ENCODE measurements at places on chromosomes 1 and 21.

DNA sequence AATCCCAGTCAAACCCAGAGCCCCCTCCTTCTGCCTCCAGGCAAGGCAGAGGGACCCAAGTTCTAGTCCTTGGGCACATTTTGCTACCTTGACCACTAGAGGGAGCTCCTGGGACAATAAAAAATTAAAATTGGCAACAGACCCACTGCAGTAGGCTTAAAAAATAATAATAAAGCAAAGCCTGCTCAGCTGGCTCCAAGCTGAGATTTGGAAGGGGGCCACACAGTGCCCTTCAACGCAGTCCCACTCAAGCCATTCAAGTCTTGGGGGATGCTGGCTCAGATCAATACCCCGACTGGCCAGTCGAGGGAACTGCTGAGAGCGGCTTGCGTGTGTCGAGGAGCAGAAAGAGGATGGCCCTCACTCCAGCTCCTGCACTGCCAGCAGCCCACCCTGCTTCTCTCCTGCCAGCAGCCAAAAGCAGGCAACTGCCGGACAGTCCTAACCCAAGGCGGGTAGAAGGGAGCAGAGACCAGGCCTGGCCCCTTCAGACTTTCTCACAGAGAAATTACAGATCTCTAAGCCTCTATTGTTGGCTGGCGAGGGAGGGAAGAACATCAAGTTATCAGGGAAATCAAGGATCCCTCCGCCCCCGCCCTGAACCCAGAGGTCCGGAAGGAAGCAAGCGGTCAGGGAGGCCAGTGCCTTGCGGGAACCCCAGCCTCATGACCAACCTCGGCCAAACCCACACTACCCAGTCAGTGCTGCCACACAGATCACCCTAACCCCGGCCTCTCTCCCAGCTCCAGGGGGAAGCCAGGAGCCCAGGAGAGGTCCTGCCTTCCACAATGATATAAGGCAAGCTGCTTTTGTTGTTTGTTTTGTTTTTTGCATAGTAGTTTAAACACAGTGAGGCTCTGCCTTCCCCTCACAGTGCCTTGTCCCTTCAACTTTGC, 4.9 kb upstream of the ALDH4A1 start:
- DNase-seq: peak; percentile 48

- DNase-seq: no peak
These were observed 13.4 kb upstream of the AGTRAP start for GRCh38 chr1:11722538-11722937.

GRCh38 chr1:42962641-42963377, 4.1 kb upstream of the SLC2A1 start:
- DNase-seq: no peak

DNA sequence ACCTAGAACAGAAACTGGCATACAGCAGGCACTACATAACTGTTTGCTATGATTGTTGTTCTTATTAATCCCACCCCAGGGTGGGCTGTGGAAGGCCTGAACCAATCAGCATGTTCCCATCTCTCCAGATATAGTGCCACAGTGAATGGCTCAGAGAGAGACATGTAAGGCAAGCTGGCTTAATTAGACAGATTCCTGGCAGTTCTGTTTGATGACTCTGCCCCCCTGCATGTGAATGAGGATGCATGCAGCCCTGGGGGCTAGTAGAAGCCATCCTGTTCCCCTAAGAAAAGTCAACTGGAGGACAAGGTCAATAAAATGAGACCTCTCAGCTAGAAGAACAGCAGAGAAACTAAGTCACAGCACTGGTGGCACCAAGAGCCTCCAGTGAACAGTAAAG, 130.3 kb downstream of the GLIS1 start:
- no peak for DNase-seq

GRCh38 chr1:186745531-186746146, 65.4 kb upstream of the PTGS2 start:
- DNase-seq: no peak

GRCh38 chr1:200281201-200281835, 128.5 kb downstream of the ZNF281 start:
- no peak for DNase-seq

DNA sequence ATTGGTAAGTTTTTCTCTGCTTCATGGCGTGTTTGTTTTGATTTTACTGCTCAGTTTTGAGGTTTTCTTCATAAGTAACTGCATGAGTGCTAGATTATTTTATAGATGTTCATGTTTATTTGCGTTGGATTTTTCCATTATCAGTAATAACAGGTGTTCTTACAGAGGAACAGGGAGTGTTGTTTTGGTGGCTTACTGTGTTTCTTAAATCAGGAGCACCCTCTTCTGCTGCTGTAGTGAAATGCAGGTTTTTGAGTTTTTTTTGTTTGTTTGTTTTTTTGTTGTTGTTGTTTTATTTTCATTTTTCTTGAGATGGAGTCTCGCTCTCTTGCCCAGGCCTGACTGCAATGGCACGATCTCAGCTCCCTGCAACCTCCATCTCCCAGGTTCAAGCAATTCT, 32.6 kb downstream of the CTBS start:
- no peak for DNase-seq

GRCh38 chr1:86848654-86849053, 65.3 kb downstream of the SELENOF start:
- no peak for DNase-seq

- DNase-seq: no peak
These were observed 40.8 kb downstream of the F5 start for GRCh38 chr1:169545472-169545871.

DNA sequence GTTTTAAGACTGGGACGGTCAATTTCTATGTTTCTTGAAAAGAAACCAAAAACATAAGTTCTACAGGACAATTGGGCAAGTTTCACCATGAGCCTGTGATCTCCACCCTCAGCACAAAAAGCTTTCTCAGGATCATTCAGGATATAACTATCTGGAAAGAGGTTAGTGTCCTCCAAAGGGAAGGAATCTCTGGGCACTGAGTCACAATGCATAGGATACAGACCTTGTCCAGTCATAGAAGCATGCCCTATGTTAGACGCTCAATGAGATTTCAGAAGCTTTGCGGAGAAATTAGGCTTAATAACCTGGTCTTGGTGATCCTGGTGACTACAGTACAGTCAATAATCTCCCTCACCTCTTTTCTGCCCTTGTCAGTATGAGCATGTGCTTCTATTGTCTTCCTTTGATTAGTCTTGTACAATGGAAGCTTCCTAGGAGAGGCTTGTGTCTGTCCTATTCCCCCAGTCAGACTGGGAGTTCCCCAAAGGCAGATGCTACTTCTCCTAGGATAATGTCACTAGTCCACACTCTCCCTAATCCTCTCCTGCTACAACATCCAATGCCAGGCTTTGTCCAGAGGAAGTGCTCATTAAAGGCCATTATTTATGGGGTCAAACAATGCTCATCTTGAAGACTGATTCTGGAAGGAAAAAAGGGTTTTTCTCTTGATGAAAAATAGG, 97.4 kb downstream of the KCNH1 start:
- no peak for DNase-seq

- peak; percentile 86 for DNase-seq
These were observed 416.4 kb downstream of the PTBP2 start for GRCh38 chr1:97137862-97138514.

GRCh38 chr1:163084330-163084729, 15.2 kb downstream of the RGS4 start:
- DNase-seq: peak; percentile 77

- no peak for DNase-seq
These were observed 68.8 kb downstream of the RPS6KC1 start for GRCh38 chr1:213119794-213120193.

- DNase-seq: no peak
These were observed 35.5 kb downstream of the C21orf91 start for GRCh38 chr21:17783481-17784179.

DNA sequence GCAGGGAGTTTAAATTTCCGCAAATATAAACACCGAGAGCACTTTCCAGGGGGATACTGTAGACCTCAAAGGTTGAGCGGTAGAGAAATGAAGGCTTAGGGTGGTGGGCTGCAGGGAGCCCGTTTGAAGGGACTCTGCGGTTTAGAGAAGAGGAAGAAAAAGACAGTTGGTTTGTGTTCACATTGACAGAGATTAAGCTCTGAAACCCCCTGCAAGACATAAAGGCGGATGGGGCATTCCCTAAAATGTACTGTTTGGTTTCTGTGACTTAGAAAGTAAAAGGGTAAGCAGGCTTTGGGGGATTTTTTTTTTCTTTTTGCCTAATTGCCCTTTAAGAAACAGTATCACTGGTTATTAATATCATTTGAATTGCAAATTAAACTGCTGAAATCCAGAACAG, 1.3 kb downstream of the KAZN start:
- no peak for DNase-seq

DNA sequence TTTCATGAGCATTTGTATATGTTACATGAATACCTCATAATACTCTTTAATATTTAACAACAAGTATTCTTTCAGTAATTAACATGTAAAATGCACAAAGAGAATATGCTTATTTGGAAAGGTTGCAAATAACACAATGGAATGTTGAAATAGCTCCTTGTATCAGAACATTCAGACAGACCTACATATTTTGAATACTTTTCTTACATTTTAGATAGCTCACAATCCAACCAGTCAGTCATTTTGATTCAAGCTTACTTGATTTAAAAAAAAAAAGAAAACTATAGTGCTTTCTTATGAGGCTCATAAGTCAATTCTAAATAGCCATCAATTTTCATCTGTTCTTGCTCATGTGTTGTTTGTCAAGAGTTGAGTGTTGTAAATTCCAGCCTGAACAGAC, 518.8 kb downstream of the ADGRL2 start:
- DNase-seq: peak; percentile 7

GRCh38 chr1:24255226-24255625, 63.9 kb upstream of the GRHL3 start:
- DNase-seq: no peak

DNA sequence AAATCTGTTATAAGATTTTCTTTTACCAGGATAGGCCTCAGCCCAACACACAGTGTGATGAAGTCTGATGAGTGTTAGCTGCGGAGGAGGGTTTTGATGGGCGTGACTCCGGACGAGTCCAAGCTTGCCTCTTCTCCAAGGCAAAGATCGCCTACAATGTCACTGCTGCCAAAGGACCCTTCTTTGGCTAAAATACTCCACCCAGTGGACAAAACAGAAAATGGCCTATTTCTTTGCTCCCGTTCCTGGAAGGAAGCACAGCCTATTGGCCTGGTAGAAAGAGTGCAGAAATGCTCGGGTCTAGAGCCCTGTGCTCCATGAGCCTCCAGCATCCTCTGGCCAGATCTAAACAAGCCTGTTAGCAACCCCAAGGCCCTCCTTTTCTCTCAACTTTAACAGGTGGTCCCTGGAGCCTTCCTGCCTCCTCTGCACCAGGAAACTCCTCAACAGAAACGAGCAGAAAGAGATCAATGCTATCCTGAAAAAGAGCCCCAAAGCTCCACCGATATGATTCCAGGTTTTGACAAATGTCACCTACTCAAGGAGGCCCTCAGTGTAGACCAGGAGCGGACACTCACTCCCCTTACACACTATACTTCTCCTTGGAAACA, 3.4 kb upstream of the CASQ2 start:
- DNase-seq: peak; percentile 86

DNA sequence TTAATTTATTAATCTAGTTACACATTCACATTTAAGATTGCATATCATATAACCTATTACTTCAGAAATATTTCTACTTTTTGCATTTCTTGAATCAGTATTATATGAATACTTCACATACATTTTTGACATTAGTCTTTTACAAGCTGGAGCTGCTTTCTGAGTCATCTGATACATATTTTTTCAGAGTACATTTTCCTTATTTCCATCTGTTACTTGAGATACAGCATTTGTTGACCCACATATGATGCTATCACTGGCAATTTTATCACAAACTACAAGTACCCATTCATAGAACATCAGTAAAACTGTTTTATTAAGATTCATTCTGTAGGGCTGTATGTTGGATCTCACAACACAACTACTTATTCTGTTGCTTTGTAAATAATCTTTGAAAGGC, 367.2 kb upstream of the ST6GALNAC5 start:
- no peak for DNase-seq
